ENCODE measurements at places on chromosomes 6 and 20. TPM values are rescaled to one million over a fixed set of nuclear protein-coding genes. Genes with fewer than 3 reads are reported as not detected.

GRCh38 chr6:105740946-105741645, 338.2 kb upstream of the PREP start:
- no peak for DNase-seq

DNA sequence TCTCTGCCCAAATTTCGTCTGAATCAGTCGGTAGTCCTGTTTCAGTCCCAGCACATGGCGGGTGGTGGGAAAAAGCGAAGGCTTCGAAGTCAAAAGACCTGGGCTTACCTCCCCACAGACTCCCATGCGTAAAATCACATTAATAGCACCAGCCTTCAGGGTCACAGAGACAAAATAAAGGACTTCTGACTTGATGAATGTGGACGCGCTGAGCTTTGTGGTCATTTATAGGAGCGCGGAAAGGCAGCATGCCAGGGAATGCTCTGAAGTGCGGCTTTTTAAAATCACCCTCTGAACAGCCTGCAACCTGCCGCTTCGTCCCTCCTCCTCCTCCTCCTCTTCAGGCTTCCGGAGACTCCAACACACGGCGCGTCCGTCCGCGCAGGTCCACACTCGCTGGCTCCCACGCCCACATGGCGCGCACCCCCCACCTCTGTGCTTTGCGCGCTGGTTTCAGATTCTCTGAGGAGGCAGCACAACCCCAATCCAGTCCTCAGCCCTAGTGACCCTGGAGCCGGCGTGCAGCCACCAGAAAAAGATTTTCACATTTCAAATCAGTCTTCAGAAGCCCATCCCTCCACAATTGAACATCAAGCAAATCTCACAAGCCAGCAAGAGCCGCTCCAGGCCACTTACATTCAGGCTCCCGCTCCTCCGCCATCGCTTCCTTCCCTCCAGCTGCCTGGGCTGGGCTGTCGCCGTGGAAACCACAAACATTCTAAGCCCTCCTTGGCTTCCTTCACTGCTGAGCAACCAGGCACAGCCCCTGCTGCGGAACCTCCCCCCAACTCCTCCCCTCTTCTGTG, at the start of gene C6orf118:
Gene C6orf118, minus strand, starts transcription at position 680 of the 806 bp plus-strand sequence. Its CDS starts 19 bp downstream, at position 661.
- DNase-seq: peak; percentile 75

- no peak for DNase-seq
These were observed 12.7 kb downstream of the LRRN4 start for GRCh38 chr20:6040958-6041807.

DNA sequence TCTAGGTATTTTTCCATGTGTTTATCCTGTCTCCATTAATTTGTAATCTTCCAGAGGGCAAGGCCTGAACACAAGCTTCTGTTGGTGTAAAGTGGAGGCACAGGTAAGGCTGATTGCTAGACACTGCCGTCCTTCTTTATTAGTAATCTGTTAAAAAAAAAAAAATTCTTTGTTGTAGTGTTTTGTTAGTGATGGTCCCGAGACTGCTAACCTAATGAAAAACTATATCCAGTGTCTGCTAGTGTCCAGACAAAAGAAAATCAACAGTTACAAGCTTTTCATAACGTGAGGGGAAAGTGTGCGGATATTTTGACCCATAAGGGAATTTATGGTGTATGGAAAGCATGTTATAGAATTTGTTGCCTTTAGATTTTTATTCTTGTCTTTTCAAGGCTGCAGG, 4.2 kb upstream of the HIVEP1 start:
- DNase-seq: no peak

GRCh38 chr6:151092591-151092990, 147.2 kb upstream of the AKAP12 start:
- DNase-seq: no peak

KCNK5 gene
- under 0.01 TPM for total RNA-seq

CTAGE9 gene
- total RNA-seq: not detected

- no peak for DNase-seq
These were observed 66.2 kb downstream of the ARMC2 start for GRCh38 chr6:108914235-108915022.

GRCh38 chr6:164010441-164011103, 596.1 kb downstream of the QKI start:
- peak; percentile 41 for DNase-seq

THBD gene
- 8.4 TPM for total RNA-seq

HRH3 gene
- not detected for total RNA-seq

- peak; percentile 96 for DNase-seq
These were observed 34.9 kb upstream of the TNFAIP3 start for GRCh38 chr6:137832110-137832509.

GRCh38 chr20:37714978-37715672, 21.3 kb downstream of the CTNNBL1 start:
- DNase-seq: peak; percentile 67

- DNase-seq: no peak
These were observed 2.7 kb downstream of the OSTM1 start for GRCh38 chr6:108071736-108072276.

- DNase-seq: no peak
These were observed 67.3 kb downstream of the PREX1 start for GRCh38 chr20:48760403-48760983.

GRCh38 chr20:57824909-57825308, 115.1 kb upstream of the PMEPA1 start:
- no peak for DNase-seq

DNA sequence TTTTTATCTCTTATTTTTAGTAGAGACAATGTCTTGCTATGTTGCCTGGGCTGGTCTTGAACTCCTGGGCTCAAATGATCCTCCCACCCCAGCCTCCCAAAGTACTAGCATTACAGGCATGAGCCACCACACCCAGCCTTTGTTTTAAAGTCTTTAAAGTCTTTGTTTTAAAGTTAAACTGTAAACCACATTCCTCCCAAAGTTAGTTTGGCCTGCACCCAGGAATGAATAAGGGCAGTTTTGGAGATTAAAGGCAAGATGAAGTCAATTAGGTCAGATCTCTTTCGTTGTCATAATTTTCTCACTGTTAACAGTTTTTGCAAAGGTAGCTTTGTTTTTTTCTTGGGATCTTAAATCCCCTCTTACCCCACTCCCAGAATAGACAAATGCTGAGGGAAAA, 63.8 kb downstream of the UBR2 start:
- DNase-seq: no peak

GRCh38 chr6:5034736-5035135, 30.9 kb upstream of the RPP40 start:
- no peak for DNase-seq

DNA sequence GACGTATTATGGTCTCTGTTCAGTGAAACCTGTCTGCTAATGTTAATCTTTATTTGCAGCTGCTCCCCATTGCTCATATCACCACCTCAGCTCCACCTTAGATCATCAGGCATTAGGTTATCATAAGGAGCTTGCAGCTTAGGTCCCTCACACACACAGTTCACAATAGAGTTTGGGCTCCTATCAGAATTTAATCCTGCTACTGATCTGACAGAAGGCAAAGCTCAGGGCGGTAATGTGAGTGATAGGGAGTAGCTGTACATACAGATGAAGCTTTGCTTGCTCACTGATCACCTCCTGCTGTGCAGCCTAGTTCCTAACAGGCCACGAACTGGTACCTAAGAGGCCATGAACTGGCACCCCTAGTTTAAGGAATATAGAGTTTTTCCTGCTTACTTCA, 989.7 kb downstream of the EYS start:
- DNase-seq: no peak

TNXB gene
- total RNA-seq: 63.9 TPM

KHDC1L gene
- total RNA-seq: not detected

GRCh38 chr6:162706232-162706631, 21.3 kb downstream of the PRKN start:
- DNase-seq: peak; percentile 57

GRCh38 chr6:73349311-73349710, 4.8 kb downstream of the DPPA5 start:
- DNase-seq: no peak

GTSF1L gene
- total RNA-seq: not detected

- no peak for DNase-seq
These were observed 13.8 kb upstream of the PM20D2 start for GRCh38 chr6:89132057-89132456.

- peak; percentile 73 for DNase-seq
These were observed 34.4 kb upstream of the RNF217 start for GRCh38 chr6:124927806-124928205.

RAET1E gene
- 1.5 TPM for total RNA-seq

DNA sequence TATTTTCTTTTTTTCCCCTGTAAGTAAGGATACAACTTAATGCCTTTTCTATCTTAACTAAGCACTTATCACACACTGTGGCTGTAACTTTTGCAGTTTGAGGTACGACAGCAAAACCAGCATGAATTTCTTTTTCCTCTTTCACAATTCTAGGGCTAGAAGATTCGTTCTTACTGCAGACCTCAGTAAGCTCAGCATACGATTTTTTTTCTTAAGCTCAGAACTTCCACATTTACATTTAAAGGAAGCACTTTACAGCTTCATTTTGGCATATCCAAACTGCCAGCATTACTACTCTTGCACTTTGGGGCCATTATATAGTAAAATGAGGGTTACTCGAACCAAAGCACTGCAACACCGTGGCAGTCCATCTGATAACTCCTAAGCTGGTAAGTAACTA, 889 bp upstream of the CHMP4B start:
- DNase-seq: no peak

CCN6 gene
- not detected for total RNA-seq

DNA sequence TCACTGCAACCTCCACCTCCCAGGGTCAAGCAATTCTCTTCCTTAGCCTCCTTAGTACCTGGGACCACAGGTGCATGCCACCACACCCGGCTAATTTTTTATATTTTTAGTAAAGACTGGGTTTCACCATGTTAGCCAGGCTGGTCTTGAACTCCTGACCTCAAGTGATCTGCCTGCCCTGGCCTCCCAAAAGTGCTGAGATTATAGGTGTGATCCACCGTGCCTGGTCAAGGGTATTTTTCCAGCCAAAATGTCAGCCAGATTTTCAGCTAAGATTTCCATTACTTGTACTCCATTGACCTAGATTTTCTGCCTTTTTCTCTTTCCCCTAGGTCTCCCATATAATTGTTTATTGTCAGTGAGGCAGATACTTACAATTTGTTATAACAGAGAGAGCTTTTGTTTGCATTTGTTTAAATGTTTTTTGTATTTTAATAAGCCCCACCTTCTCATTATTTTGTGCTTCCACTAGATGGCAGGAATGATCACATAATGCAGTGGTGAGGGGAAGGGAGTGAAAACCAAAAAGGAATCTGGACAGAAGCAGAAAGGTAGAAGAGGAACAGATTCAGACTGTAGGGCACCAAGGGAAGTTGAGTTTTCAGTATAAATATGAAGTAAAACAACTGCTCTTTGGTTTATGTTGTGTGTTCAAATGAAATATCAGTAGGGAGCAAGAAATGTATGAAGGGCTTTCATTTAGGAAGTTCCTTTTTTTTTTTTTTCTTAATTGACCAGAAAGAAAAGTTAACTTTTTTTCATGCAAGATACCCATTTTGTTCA, 29.7 kb downstream of the RPF2 start:
- DNase-seq: peak; percentile 33

- DNase-seq: peak; percentile 67
These were observed 15.4 kb upstream of the STMND1 start for GRCh38 chr6:17086469-17086868.

- DNase-seq: no peak
These were observed 106.5 kb upstream of the COL21A1 start for GRCh38 chr6:56353860-56354259.

DNA sequence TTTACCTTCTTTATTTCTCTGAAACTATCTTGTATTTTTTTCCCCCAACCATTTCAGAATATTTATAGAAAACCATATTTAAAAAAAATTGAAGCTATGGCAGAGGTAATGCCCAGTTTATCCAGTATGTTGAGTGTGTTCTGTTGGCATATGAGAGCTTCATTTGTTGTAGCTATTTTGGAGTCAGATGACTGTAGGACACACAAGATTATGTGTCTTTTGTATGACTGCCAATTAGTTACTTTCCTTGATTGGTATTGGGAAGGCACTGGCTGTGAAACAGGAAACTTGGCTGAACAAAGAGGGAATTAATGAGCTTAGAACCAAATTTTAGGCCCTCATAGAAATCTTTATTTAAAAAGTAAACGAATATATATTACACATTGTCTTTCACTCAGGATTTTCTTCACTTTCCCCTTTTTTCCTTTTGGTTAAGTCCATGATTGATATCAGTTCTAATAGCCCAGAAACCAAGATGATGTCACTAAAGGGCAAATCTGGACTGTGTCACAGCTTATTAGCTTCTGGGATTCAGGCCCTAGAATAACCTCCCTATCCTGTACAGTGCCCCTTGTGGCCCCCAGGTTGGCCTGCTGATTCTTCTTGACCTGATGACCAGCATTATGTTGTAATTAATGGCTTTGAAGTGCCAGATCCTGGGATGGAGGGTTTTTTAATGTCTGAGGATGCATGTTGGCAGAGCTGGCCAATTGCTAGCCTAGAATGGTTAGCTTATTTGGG, 10.1 kb downstream of the CDC5L start:
- DNase-seq: no peak

KCNK16 gene
- not detected for total RNA-seq

GRCh38 chr20:2778602-2779321, 21.7 kb downstream of the CPXM1 start:
- no peak for DNase-seq

DNA sequence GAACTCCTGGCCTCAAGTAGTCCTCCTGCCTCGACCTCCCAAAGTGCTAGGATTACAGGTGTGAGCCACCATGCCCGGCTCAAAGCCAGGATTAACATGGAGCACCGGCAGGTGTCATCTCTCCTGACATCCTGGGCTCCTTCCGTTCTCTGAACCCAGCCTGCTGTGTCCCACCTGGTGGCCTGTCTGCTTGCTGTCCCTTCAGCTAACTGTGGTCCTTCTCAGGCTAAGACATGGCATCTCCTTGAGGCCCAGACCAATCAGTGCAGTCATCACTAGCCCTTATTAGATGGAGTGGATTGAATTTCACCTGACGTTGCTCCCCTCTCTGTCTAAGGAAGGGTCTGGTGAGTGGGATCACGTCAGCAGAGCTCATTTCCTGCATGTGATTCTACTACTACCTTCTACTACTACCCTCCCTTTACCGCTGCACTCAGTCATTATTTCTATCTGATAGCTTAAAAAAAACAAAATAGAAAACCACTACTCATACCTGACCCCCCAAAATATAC, 28.0 kb upstream of the SYNJ2 start:
- DNase-seq: no peak

GRCh38 chr6:89950879-89951391, 56.7 kb downstream of the GJA10 start:
- DNase-seq: peak; percentile 58

DNA sequence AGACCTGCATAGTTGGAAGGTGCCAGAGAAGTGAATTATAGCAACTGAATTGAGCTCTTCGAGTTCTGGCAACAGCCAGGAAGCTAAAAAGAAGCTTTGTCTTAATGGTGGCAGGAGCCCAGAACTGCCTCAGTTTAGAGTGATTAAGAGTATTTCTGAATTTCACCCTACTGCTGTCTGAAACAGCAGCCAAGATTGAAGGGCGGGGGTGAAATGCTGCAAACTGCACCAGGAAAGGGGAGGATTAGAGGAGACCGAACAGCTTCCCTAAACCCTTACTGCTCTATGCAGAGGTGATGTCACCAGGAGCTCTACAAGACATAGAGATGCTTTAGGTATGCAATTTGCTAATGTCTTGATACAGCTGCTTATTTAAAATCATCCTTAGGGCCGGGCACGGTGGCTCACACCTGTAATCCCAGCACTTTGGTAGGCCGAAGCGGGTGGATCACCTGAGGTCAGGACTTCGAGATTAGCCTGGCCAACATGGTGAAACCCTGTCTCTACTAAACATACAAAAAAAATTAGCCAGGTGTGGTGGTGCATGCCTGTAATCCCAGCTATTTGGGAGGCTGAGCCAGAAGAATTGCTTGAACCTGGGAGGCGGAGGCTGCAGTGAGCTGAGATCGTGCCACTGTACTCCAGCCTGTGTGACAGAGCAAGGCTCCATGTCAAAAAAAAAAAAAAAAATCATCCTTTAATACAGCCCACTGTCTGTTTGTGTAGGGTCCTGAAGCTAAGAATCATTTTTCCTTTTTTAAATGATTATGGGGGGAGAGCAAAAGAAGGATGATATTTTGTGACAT, 91.7 kb upstream of the IYD start:
- DNase-seq: peak; percentile 62

Data from fibroblast of lung (primary cell).